GM06990 (cell line): ENCODE measurements at places on chromosomes 11 and 22.

DNA sequence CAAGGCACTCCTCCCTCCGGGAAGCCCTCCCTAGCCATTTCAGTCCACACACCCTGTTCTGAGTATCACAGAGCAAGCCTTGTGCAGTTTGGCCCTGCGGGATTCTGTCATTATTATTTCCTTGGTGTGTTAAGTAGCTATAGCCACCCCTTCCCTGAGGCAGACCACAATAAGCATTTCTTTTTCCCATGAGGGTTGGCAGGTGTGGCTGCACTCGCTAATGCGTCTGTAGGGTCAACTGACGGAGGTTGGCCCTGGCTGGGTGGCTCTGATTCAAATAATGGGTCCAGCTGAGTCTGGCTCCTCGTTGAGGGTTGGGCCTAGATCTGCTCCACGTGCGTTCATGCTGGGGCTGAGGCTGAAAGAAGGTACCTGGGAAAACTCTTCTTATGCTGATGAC, 5.1 kb downstream of the F2 start:
- DNase-seq: no peak

- DNase-seq: no peak
These were observed 59.1 kb downstream of the WNT11 start for GRCh38 chr11:76147106-76147740.

DNA sequence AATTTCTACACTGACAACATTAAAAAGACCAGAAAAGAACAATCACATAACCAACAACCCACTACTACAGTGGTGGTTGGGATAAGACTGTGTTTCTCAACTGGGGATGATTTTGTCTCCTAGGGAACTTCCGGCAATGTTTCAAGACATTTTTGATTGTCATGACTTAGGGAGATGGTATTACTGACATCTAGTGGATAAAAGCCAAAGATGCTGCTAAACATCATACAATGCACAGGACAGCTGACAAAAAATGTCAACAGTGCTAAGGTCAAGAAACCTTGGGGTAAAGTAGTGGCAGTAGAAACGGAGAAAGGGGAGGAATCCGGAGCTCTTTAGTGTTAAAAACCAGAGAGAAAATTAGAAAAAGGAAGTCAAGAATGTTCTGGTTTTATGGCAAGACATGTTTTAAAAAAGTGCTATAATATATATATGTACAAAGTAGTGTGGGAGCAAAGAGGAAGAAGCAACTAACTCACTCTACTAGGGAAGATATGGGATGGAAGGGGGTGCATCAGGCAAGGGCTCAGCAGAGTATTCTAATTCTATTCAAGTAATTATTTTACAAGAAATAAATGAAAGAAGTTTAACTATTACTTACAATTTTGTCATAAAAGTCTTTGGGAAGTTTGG, 37.2 kb downstream of the CKAP5 start:
- DNase-seq: no peak

- no peak for DNase-seq
These were observed 1.1 kb upstream of the CAVIN3 start for GRCh38 chr11:6321356-6321755.

DNA sequence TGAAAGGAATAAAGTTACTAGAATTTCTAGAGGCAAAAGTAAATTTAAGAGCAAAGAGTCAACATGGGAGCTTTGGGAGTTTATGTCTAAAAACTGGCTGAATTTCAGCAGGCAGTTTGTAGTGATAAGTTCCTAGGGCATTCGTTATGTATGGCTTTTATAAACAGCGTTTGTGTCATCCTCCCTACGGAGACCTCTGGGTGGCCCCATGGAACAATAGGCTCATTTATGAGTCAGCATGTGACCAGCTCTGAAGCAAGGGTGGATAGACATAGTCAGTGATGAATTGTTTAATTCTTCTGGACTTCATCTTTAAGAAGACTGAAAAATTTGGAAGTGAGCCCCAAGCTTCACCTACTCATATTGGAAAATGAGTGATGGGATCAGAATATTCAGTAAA, 37.1 kb downstream of the SVIP start:
- DNase-seq: no peak

- DNase-seq: no peak
These were observed 5.6 kb downstream of the FBXO7 start for GRCh38 chr22:32480238-32480637.

DNA sequence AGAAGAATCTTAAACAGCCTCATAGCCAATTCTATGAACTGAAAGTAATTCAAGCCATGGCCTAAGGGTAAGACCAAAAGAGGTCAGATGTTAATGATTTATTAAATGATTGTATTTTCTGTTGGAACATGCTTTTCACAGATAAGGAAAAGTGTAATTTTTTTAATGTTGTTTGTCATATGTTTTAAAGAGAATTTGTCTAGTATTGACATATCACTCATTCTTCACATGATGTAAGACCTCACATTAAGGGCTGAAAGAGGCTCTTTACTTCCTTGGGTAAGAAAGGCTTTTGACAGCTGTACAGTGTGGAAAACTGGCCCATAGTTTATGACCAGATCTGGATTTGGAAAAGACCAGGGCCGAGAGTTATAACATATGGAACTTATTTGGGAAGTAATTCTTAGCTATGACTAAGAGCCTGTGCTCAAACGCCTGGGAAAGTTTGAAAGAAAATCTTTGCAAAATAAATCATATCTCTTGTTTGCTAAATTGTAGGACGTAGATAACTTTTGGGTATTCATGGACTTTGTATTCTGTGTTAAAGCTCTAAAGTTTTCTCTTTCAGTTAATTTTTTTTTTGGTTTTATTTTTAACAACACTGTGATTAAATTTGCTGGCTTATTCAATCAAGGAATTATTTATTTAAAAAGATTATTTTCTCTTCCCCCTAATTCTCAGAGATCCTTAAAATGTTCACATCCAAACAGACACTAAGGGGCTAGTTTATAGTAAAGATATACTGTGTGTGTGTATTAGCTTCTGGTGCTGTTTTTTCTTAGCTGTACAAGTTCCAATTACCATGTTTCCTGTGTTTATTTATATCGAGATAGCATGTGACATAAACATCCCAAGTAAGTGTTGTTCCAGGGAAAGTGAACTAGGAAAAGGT, 162.2 kb downstream of the ARHGAP42 start:
- no peak for DNase-seq

DNA sequence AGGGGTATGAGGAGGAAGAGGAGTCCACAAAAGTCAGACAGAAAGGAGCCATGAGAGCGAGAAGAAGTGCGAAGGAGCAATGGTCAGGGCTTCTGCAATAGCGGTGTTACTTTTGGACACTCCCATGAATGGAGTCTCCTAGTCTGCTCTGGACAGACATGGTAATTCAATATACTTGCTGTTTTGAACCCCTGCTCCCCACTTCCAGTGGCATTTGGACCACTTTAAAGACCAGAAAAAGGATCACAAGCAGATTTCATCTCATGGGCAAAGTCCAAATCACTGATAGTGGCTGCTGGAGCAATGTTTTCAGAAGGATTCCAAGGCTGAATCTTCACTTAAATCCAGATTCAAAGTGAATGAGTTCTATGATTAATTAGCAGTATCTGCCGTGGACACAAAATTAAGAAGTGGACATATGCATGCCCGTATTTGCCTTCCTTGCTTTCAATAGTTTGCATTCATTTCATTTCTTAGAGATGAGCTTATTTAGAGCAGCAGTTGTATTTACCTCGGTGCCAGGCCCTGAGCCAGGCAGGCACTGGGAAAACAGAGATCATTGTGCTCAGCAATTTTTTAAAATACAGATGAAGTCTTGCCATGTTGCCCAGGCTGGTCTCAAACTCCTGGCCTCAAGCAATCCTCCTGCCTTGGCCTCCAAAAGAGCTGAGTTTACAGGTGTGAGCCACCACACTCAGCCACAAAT, 72.0 kb downstream of the SLC1A2 start:
- DNase-seq: no peak

- DNase-seq: no peak
These were observed 364.9 kb downstream of the BRD1 start for GRCh38 chr22:49462795-49463194.

GRCh38 chr22:25420925-25421904, 143.3 kb upstream of the GRK3 start:
- no peak for DNase-seq

DNA sequence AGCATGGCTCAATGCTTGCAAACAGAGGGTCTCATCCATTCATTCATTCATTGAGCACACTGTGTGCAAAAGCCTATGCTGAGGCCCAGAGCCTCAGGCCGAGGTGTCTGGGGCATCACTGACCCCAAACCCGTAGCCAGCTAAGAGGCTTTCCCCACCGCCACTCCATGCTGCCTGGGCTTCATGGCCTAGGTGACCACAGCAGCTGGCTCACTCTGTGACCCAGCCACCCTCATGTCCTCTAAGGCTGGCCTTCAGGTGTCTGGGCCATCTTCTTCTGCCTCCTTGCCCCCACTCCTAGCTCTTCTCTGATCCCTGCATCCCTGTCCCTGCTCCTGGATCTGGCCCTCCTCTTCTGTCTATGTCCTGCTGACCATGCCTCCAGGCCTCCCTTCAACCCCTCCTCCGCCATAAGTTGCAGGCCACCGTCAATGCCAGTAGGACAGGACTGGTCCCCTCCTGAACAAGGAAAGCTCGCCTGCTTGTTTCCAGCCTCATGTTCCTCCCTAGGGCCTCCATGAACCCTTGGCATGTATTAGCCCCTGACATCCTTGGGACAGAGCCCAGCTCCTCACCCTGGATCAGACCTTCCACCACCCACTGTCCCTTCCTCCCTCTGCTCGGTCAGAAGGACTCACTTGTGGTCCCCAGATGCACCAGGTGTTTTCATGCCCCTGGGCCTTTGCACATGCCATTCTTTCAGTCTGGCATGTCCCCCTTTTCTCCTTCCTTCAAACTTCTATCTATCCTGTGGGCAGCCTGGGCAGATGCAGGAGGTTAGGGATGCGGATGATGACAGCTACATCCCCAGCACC, 92.8 kb downstream of the MYEOV start:
- no peak for DNase-seq

- DNase-seq: no peak
These were observed 1.4 kb upstream of the PEX16 start for GRCh38 chr11:45918962-45919675.

- DNase-seq: no peak
These were observed 30.4 kb downstream of the STIM1 start for GRCh38 chr11:3885855-3886254.

- no peak for DNase-seq
These were observed 8.5 kb upstream of the OVCH2 start for GRCh38 chr11:7714786-7715185.

- no peak for DNase-seq
These were observed 16.7 kb downstream of the TMEM218 start for GRCh38 chr11:125094731-125095130.

DNA sequence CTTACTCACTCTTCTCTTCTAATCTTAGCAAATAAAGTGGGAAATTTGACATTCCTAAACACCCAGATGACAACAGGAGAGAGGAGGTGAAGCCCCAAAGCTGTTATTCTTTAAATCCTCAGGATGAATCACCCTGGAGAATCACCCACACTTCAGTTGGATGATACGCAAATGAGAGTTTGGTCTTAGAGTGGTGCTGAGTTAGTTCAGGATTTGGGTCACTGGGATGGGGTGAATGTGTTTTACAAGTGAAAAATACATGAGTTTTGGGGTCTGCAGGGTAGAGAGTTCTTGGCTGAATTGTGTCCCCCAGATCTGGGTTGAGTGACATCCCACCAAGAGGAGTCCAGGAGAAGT, 117.2 kb downstream of the GGTLC2 start:
- DNase-seq: no peak

GRCh38 chr11:94786264-94787126, 18.3 kb downstream of the AMOTL1 start:
- no peak for DNase-seq

DNA sequence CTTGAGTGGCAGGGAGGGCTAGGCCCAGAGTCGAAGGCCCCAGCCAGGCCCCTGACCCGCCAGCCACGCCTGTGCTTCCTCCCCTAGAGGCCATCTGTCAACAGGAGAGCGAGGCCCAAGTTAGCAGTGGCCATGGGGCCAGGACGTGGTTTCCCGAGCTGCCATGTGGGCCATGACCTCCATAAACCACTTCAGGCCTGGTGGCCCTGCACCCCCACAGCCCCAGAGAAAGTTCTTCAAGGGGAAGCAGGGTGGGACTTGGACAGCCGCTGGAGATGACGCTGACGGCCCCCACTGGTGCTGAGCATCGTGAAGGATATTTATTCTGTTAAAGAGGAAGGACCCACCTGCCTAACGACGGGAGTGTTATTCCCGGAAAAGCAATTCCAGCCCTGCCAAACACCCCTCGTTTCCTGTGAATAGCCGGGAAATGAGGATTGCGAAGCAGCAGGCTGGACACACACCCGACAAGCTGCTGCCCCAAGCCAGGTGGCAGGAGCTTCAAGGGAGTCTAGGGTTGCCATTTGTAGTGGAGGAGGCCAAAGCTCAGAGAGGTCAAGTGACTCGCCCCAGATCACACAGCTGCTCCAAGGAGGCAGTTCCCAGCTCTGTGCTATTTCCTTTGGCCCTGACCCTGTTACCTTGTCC, 12.8 kb downstream of the PRR5 start:
- DNase-seq: no peak
